Ureter (tissue), 1 donor: ENCODE measurements at places on chromosomes 16 and 17. TPM values are rescaled to one million over a fixed set of nuclear protein-coding genes. Genes with fewer than 3 reads are reported as not detected.

DNA sequence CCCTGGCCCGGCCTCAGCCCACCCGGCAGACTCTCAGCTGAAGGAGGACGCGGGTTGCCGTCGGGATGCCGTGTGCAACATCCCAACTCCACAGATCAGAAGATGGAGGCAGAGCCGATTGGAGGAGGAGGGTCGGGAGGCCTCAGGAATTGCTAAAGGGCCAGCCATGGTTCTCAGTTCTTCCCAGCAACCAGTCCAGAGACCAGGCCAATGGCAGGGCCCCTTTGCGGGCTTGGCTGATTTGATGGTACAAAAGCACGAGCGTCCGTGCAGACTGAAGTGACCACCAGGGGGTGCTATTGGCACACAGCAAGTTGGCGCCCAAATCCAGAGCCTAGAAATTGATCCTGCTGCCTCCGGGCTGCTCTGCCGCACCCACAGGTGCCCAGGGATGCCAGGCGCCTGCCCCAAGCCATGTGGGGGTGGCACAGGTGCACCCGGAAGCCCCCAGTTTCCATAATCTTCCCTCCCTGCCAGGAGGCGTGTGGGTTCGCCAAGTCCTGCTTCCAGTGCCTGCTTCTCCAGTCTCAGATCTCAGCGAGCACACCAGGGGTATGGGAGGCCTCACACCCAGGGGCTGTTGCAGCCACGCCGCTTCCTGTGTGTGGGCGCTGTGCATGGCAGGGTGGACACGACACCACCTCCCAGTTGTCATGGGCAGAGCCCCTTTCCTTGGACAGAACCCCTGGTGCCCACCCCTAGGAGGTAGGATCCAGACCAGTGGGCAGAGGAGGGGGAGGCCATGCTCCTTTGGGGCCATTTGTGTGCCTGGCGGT is 7.1 kb upstream of the TEX19 start:
- peak; percentile 87 for DNase-seq

DNA sequence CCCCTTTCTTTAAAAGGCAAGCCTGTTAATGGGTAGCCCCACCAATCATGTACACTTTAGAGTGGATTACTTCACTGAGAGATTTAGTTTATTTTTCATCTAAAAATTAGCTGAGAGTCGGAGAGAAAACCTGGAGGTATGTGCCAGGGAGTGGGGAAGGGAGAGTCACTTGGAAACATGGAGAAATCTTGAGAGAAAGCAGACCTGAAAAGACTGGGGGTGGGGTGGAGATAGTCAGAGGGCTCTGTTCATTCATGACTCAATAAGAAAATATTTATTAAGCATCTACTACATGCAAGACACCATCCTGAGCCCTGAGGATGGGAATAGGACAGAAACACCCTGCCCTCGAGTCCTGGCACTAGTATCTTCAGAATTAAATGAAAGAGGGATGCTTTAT is 27.4 kb upstream of the RCVRN start:
- DNase-seq: no peak

DNA sequence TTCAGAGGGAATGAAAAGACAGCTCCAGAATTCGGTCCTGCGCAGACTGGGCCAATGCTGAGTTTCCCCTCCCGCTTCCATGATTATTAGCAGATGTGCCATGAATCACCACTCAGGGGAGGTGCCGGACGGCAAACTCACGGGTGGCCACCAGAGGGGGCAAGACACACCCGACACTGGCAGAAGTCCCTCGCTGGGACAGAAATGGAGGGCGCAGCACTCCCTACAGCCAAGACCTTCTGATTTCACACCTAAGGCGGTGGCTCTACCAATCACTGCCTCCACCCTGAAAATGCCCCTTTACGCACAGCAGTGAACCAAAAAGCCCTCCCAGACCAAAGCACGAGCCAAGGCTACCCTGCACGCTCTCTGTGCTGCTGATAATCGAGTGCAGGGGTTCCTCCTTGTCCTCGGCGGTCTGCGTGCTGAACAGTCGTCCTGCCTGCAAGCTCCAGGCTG is 26.8 kb downstream of the TRAP1 start:
- DNase-seq: peak; percentile 94

The CRYM gene
- total RNA-seq: 11.5 TPM

DNA sequence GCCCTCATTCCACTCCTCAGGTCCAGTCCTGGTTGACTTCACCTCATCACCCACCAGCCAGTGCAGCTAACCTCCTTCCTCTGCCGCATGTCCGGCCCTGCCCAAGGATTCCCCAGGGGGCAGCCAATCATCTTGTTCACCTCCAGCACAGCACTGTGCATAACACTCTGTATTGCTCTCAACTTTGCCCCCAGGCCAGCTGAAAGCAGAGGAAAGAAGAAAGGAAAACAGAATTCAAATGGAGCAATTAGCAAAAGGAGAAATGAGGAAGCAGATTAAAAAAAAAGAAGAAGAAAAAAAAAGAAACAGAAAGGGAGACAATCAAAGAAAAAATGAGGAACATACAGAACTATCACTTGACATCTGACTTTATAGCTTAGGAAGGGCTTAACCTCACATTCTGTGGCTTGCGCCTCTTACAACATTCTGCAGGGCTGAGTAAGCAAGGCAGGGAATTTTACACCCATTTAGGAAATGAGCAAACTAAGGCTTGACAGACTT is 26.1 kb downstream of the GAS7 start:
- no peak for DNase-seq

DNA sequence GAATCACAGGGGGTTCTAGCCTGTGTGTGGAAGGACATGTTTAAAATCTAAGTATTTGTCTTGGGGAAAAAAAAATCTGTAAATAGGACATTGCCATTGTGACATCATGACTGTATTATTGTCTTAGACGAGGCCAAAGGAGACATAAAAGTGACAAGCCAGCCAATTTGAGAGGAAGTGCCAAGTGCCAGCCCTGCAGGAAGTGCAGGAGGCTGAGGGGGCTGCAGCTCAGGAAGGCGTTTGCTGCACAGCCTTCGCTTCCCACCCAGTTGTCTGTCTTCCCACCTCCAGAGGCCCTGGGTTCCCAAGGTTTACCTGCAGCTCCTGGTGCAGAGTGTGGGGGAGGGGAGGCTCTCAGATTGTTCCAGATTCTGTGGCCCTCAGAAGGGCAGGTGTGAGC is 1.3 kb downstream of the ADCY7 start:
- no peak for DNase-seq

The SEPTIN12 gene
- total RNA-seq: not detected
